SK-MEL-5 (cell line): ENCODE measurements at places on chromosomes 2 and 18.

DNA sequence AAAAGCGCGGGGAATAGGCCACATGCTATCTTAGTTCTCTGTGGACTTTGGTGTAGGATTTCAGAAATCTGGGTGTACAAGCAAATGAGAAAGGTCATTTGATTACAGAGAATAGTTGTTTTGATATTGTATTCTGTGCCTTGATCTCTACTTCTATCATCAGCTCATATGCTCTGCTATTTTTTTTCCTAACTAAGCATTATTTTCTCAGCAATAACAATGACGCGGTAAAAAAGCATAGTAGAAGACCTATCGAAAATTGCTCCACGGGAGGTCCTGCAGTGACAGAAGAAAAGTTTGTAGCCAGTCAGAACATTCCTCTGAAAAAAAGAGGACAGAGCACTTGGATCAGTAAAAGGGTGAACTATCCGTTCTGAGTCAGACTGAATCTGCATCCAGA lies 2.8 kb upstream of the SETBP1 start:
- DNase-seq, result no peak

GRCh38 chr2:188473306-188473705 lies 181.6 kb downstream of the GULP1 start:
- DNase-seq, result no peak

DNA sequence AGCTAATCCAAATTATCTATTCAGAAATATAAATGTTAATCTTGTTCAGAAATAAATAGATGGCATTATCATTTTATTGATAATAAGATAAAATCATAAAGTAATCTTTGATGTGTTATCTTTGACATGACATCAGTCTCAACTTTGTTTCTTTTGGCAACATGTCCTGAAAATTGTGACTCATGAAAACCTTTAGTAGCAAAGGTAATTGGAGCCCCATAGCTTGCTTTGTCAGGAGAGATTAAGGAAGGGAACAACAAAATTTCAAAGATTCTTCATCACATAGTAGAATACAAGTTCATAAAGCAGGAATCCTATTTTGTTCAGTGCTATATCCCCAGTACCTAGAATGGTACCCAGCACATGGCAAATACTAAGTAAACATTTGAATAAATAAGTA lies 165.4 kb downstream of the KCNE4 start:
- no peak for DNase-seq

GRCh38 chr2:28926847-28927246 lies 32.4 kb downstream of the WDR43 start:
- no peak for DNase-seq

GRCh38 chr2:101231240-101231639 lies 21.4 kb upstream of the CNOT11 start:
- no peak for DNase-seq

- DNase-seq, result no peak
These were observed 82.8 kb upstream of the CDCA7 start for GRCh38 chr2:173271825-173272224.

GRCh38 chr2:16644221-16644925 lies 21.3 kb downstream of the CYRIA start:
- DNase-seq, result no peak

DNA sequence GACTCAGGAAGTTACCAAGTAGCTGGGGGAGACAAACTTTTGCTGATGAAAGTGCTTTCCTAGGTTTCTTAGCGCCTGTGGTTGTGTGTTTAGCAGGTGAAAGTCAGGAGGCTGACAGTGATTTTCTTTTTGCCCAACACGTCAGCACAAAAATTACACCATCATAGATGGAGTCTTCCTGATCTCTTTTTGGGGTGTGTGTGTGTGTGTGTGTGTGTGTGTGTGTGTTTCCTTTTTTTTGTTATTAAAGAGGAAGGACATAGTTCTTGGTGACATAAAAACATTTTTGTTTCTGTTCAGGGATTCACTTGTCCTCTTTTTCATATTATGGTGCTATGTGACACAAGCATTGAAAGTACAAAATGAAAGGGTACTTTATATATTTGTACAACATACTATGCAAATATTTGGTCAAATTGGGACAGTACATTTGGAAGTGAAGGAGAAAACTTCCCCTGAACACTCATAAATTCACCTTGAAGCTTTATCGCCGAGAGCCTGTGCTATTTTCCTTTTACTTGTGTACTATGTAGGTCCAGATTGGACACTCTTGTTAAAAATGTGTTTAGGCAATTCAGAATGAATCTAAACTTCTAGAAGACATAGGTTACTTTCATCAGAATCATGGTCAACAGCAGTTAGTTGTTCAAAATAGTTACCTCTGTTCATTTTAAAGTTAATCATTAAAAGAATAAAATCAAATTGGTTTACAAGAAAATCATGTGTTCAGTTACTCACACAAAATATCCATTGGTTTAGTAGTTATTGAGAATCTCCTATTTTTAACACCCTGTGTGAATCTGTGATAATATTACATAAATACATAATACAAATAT lies 491.9 kb downstream of the IRS1 start:
- no peak for DNase-seq

- no peak for DNase-seq
These were observed 7.3 kb downstream of the PRADC1 start for GRCh38 chr2:73225513-73226360.

- no peak for DNase-seq
These were observed 370.3 kb upstream of the LINC00305 start for GRCh38 chr18:64519201-64519600.

DNA sequence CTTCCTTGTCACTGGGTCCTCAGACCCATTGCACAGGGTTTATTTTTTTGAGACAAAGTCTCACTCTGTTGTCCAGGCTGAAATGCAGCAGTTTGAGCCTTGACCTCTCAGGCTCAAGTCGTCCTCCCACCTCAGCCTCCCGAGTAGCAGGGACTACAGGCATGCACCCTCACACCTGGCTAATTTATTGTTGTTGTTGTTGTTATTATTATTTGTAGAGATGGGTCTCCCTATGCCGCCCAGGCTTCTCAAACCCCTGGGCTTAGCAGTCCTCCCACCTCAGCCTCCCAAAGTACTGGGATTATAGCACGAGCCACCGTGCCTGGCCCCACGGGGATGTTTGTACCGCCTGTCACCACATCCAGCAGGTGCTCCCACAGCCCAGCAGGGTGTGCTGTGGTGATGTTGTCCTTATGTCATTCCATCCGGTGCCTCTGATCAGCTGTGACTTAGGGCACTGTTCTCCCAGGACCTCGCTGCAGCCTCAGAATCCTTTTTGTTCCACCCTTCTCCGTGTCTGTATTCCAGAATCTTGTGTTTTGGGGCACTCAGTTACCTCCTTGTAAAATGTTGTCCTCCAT lies 182.3 kb downstream of the INO80D start:
- DNase-seq, result peak; percentile 40

GRCh38 chr2:100262555-100263320 lies 59.6 kb downstream of the LONRF2 start:
- peak; percentile 79 for DNase-seq

DNA sequence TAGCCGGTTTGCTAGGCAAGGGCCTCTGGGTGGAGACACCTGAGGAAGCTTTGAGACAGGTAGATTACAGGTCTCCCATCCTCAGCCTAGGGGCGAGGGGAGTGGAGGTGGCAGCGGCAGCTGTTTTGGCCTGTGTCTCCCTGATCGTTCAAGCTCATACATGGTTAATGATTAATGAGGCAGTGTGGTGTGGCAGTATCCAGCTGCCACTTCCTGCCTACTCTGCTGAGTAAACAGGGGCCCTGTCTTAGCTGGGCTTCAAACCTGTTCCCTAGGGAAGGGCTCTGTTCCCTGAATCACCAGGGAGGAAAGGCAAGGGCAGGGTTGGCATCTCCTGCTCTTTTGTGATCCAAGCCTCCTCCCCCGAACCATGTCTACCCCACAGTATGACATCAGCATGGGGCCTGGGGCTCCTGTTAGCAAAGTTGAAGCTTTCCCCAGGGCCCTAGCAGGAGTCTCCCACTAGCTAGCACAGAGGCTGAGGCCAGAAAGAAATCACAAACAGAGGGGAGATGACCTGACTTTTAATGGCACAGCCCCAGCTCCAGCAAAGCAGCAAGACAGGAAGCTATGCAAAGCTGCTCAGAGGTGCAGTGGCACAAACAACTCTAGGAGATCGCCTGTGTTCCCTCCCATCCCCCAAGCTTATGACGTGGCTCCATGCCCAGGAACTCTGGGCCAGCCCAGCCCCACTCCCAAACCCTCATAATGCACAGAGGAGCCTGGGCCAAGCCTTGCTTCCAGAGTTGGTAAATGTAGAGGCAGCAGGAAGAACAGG lies 3.7 kb upstream of the TUBA4B start:
- DNase-seq, result peak; percentile 49

GRCh38 chr2:227464361-227464760 lies 7.6 kb upstream of the AGFG1 start:
- no peak for DNase-seq

DNA sequence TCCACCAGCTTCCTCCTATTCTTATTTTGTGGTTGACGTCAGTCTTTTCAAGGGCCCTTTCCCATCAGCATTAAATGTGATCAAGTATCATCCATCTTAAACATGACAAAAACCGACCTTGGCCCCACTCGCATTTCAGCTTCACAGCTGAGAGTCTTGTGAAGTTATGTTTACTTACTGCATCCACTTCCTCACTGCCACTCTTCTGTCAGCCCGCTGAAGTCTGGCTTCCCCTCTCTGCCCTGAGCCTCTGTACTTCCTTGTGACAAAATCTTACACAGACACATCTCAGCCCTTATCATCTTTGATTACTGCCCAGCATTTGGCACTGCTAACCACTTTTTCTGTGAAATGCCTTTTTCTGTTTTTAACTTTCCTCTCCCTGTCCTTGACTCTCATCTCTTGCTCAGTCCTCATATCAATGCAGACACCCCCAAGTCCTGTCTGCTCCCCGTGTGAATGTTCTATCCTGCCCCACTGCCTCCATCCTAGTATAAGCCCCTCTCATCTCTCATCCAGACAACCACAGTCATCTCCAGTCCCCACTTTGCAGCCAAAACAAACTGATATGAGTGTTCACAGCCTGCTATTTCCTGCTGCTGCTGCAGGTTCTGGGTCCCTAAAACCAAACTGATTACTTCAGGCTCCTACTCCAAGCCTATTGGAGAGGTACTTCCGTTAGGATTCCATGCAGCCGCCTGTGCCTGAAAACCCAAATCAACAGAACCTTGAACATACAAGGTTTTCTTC lies 31.4 kb downstream of the FOSL2 start:
- DNase-seq, result no peak

GRCh38 chr2:166881177-166881576 lies 7.1 kb upstream of the XIRP2 start:
- DNase-seq, result no peak

GRCh38 chr2:207394812-207395534 lies 134.8 kb upstream of the CREB1 start:
- peak; percentile 59 for DNase-seq

DNA sequence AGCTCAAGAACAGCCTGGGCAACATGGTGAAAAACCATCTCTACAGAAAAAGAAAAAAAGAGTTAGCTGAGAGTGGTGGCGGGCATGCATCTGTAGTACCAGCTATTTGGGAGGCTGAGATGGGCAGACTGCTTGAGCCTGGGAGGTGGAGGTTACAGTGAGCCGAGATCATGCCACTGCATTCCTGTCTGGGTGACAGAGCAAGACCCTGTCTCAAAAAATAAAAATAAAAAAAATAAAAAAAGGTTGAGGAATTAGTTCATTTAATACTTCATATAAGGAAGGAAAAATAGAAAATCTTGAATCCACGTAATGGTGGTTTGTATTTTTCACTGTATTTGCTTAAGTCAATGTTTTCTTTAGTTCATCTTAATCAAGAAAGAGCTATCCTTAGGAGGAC lies 241.7 kb downstream of the TGIF1 start:
- no peak for DNase-seq

DNA sequence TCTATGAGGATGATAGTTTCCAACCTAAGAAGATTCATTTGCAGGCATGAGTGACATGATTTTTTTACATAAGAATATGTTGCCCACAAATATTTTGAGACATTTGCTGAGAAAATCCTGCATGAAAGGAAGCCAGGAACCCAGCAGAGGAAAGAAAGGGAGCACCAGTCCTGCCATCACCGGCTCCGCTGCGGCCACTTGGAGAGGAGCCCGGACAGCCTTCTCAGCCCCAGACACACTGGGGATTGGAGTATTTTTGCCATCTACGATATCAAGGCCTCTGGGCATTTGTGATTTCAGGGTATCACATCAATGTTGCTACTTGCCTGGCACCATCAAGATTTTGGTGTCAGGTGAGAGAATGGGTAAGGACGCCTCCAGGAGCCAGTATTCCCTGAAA lies 228.3 kb downstream of the PTGR3 start:
- DNase-seq, result no peak

DNA sequence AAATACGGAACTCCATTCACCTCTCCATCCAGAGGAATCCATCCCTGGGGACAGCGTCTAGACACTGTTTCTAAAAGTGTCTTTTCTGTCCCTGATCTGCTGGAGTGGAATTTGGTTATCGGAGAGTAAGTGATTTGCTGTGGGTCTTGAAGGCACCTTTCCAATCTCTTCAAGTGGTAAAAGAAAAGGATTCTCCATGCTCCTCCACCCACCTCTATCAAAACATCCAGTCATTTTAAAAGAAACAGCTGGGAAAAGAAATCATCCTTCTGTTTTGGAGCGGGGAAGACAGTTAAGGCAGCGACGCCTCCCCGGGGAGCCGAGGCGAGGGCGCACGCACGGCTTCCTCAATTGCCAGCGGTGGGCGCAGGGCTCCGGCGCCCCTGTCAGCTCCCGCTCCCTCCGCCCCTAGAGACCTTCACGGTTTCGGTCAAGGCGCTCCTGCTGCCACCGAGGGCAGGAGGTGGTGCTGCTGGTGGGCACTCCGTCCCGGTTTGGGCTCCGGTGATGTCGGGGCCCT lies 547 bp downstream of the SLC35F5 start:
- DNase-seq, result no peak

DNA sequence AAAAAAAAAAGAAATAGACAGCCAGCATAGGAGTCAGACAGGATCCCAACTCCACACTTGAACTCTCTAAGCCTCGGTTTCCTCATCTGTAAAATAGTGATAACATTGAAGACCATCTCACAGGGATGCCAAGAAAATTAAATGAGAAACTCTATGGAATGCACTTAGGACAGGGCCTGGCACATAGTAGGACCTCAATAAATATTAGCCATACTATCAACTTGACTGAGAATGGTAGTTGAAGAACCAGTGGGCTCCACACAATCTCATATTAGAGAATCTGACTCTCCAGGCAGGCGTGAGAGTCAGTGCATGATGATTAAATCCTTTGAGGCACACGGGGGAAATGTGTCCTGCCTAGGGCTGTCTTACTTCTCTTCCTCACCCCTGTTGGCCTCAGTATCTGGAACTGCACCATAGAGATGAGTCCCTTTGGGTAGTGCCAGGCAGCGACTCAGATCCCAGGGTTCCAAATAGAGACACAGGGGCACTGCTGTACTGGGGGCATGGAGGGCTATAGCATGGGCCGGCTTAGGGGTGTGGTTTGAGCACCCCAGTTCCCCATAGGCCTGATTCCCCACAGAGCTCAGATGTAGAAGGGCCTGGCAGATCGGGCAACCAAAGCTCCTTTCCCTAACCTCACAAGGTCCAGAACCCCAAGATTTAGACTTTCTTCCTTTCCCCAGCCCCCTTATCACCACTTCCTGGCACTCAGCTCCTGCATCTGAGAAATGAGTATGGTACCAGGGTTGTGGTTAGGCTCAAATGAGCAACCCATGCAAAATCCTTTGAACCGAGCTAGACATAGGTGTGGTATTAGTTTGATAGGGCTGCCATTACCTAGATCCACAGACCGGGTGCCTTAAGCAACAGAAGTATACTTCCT lies 51.3 kb upstream of the CAB39 start:
- DNase-seq, result no peak

- DNase-seq, result no peak
These were observed 104.5 kb upstream of the ACVR2A start for GRCh38 chr2:147740211-147740927.
